Mucosa of descending colon (tissue), 3 donors: ENCODE measurements at places on chromosomes 2 and 18. TPM values are rescaled to one million over a fixed set of nuclear protein-coding genes. Genes with fewer than 3 reads are reported as not detected.
A peak's percentile ranks its signal among the peaks of the same experiment; 100 is the strongest.

Gene SOWAHC
- 30.2 TPM for total RNA-seq

DNA sequence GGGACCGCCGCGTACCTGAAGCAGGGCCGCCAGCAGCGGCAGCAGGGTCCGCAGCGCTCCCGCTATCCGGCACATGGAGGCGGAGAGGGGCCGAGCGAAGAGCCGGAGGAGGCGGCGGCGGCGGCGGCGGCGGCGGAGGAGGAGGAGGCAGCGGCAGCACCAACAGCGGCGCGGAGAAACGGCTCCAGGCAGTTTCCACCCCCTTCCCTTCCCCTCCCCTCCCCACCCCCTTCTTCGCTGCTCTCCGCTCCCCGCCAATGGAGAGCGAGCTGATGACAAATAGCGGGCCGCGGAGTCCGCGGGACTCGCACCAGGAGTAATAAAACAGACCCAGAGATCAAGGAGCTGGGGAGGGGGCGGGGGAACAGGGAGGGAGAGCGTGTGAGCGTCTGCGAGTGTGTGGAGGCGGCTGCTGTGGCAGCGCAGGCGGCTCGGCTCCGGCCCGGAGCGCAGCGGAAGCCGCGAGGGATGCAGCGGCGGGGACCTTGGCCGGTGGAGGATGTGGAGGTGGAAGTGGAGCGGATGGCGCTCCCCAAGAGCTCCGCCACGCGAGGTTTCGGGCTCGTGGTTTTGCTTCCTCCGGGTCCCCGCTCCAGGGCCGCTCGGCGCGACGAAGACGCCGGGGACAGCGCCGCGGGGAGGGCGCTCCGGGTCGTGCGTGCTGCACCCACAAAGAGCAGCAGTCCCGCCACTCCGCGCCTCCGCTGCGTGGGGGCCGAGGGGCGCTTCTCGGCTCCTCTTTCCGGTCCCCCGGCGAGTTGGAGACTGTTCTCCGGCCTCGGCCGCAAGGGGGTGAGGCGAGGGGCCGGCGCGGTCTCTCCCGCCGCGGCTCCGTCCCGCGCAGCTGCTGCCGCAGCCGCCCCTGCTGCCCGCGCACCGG is at the start of gene CDH2:
TSS of gene CDH2 (minus strand) at position 183 of the 880 bp plus-strand sequence. CDS start at position 75, 108 bp downstream.
- DNase-seq, result no peak

DNA sequence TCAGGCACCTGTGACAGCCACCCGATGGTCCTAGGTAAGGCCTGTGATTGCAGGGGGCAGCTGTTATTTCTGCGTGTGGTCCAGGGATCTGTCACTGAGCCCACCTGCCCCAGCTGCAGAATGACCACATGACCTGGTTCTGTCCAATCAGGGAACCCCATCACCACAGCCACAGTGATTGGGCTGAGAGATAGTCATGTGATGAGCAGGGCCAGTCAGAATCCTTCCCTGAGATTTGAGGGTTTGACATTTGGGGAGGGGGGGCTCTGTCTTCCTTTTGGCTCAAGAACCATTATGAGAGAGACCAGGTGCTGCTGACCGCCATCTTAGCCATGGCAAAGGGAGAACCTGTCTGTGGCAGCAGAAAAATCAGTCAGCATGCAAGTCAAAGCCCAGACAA is 147.2 kb downstream of the SMAD7 start:
- DNase-seq, result no peak

DNA sequence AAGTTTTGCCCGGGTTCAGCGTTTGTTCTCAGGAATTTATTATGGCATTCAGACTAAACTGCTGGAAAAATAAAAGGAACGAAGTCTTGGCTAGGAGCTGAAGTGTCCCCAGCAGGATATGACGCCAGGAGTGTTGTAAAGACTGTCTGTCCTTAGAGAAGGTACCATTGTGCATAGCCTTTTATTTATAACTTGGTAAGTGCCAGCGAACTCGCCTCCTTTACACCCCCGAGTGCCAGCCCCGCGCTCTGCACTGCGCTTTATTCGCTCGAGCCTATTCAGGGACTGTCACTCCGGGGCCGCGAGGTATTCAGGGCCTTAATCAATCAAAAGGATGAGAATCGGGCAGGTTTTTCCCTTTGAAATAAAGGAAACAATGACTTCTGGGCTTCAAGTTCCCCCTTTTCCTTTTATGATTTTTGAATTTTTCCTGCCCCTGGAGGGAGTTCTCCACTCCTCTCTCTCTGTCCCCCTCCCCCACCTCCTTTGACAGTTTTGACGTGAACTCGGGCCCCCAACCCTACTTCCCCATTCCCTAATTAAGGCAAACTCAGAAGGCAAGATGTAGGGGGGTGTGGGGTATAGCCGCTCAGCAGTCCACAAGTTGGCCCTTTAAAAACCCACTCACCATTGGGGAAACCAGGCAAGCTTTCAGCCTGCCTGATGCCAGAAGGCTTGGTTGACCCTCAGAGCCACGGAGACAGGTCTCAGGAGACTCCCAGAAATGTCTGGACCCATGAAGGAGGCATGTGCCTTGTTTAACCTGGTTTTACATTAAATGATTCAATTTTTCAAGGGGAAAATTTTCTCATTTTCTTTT is 1.3 kb upstream of the PAX3 start:
- no peak for DNase-seq

DNA sequence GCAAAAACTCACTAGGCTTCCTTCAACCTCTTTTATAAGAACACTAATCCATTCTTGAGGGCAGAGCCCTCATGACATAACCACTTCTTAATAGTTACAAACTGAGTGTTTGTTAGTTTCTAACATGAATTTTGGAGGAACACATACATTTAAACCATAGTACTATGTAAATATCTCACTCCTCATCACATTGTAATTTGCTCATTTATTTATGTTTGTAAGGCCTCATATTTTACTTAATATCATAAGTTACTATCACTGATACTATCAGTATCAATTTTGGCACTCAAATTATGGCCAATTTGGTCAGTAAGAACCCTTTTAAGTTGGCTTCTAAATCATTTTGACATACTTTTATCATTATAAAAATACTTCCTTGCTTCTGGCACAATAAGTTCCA is 603.1 kb downstream of the ZEB2 start:
- no peak for DNase-seq

DNA sequence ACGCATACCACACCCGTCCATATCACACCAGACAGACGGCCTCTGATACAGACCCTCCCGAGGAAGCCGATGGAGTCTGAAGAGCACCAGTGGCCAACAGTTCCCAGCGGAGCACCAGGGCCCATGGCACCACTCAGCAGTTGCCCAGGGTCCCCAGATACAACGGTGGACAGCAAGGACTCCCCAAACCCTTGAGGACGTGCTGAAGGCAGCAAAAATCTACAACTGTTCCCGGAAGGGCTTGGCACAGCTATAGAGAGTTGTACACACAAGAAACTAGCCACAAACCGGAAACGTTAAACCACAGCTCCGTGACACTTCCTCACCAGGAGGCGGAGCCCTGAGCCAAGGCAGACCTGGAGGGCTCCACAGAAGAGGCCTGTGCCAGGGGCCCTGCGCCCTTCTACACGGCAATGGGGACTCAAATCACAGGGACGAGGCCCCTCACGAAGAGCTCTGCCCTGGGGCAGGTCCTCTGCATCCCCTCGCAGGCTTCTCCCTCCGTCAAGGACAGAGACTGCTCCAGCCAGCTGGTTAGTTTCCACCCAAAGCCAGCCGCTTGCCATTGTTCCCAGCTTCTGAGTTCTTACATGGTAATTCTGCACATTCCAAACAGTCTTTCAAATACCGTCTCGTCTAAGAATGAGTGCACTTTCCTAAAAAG is 133.4 kb downstream of the HDAC4 start:
- DNase-seq, result peak; percentile 92

GRCh38 chr2:134398300-134398699 is 144.4 kb downstream of the MGAT5 start:
- DNase-seq, result no peak

GRCh38 chr2:179825494-179825893 is 35.9 kb downstream of the ZNF385B start:
- no peak for DNase-seq

- DNase-seq, result no peak
These were observed 396.8 kb downstream of the NCKAP5 start for GRCh38 chr2:133171393-133172004.

DNA sequence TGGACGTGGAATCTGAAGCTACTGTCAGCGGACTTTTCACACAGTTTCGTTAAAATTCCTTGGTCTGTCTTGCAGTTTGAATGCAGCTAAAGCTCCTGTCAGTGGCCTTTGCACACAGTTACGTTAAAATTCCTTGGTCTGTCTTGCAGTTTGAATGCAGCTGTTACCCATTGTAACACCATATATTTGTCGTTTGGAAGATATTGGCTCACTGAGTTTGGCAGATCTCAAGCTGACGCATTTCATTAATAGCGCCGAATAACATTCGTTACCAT is 1.0 kb downstream of the LIMS1 start:
- DNase-seq, result peak; percentile 16

Gene IL18RAP
- total RNA-seq, result 0.90 TPM

GRCh38 chr2:99756059-99756458 is 266.2 kb upstream of the REV1 start:
- DNase-seq, result no peak

DNA sequence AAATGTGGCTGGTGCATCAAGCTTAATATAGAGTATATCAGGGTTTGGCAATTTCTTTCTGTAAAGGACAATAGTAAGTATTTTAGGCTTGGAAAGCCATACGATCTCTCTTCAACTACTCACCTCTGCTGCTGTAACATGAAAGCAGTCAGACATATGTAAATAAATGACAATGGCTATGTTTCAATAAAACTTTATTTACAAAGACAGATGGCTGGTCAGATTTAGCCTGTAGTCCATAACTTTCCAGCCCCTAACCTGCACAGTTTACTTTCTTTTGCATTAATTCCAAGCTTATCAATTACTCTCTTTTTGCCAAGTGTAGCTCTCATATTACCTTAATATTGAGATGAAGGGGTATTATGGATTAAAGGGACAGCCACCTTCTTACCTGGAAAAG is 83.1 kb downstream of the LRATD1 start:
- no peak for DNase-seq

- peak; percentile 68 for DNase-seq
These were observed 49.5 kb downstream of the TIMM21 start for GRCh38 chr18:74197705-74198341.
